Mesendoderm (in vitro differentiated cells): ENCODE measurements at places on chromosomes 11 and 22.

DNA sequence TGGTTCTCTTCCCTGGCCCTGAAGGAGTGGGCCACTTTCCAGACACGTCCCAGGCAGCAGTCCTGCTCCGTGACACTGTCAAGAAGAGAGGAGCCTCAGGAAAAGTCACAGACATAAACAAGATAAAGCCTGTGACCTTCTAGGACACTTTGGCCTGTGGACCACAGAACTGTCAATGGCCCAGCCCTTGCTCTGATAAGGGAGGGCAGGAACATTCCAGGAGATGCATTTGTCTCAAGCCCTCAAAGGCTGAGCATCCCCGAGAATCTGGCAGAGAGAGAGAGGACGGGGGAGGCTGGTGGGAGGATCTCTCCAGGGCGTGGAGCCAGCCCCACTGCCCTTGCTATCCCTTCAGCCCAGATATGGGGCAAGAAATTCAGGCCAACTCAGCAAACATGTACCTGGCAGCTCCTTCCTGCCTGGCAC lies 476.4 kb downstream of the INSC start:
- peak; percentile 32 for DNase-seq

- DNase-seq, result no peak
Measured at GRCh38 chr11:122791411-122791810, 46.9 kb upstream of the CRTAM start.

GRCh38 chr11:126751242-126751641 lies 249.3 kb downstream of the KIRREL3 start:
- no peak for DNase-seq

DNA sequence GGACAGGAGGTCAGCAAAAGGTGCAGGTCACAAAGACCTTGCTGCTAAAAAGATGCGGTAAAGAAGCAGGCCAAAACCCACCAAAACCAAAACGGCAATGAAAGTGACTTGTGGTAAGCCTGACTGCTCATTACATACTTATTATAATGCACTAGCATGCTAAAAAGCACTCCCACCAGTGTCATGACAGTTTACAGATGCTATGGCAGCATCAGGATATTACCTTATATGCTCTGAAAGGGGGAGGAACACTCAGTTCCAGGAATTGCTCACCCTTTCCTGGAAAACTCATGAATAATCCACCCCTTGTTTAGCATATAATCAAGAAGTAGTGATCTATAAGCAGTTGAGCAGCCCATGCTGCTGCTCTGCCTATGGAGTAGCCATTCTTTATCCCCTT lies 45.2 kb upstream of the SLC5A12 start:
- DNase-seq, result no peak

- DNase-seq, result peak; percentile 50
Measured at GRCh38 chr22:43186272-43187170, at the start of gene TTLL12. Gene TTLL12, minus strand, starts transcription at chr22:43187134. Its CDS starts 65 bp downstream, at chr22:43187069.

- no peak for DNase-seq
Measured at GRCh38 chr11:862081-862661, 19.5 kb downstream of the TSPAN4 start.

DNA sequence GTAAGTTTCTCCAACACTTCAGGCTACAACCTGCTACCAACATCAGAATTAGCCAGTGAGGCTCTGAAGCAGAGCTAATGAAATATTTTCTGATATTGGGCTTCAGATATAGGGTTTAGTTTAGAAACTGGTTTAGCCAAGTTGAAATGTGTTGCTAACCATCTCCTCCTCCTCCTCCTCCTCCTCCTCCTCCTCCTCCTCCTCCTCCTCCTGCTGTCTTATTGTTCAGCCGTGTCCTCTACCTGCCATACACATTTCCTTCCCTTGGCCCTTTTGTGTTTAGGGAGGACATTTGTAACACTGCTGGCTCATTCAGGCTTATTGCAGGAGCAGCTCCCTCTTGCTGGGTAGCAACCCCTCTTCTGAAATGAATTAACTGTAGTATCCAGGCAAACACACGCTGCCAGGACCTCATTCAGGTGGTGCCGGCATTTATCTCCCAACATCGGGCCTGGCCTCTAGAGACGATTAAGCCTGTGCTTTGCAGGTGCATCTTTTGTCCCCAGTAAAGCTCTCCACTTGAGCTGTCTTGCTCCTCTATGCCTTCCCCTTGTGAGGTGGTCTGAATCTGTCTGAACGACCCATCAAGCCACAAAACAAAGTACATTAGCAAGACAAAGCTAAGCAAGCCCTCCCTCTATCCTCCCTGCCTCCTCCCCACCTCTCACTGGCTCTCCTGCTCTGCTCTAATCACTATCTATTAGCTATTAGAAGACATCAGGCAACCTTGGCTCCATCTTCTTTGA lies 82.9 kb downstream of the KCNJ1 start:
- no peak for DNase-seq

DNA sequence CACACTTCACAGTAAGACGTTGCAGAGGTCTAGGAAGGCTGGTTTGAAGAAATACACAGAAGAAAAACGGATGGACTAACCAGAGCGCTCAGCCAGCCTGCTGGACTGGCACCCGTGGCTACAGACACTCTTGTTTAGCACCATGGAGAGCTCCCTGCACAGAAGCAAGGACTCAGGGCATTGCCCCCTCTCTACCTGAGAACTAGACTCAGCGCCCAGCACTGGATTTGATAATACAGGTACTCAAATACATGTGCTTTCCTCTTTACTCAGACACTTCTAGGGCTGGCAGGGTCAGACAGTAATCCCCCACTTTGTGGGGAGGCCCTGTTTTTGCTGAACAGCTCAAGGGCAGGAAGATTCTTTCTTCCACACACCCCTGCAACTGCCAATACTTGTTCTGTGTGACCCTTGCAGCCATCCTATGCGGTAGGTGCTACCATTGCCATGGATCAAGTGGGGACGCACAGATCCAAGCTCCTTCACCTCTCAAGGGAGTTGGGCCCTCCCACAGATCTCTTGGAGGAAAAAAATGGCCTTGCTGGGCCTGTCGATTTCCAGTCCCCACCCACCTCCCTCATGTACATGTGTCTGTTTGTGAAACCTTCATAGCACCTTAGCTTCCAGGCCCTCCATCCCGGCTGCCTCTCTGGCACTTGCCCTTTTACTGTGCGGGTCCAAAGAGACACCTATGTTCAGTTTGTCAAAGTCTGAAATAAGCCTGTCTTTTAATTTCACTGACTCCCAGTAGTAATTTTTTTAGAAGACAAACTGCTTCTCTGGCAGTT lies 5.1 kb upstream of the P2RX6 start:
- peak; percentile 68 for DNase-seq

DNA sequence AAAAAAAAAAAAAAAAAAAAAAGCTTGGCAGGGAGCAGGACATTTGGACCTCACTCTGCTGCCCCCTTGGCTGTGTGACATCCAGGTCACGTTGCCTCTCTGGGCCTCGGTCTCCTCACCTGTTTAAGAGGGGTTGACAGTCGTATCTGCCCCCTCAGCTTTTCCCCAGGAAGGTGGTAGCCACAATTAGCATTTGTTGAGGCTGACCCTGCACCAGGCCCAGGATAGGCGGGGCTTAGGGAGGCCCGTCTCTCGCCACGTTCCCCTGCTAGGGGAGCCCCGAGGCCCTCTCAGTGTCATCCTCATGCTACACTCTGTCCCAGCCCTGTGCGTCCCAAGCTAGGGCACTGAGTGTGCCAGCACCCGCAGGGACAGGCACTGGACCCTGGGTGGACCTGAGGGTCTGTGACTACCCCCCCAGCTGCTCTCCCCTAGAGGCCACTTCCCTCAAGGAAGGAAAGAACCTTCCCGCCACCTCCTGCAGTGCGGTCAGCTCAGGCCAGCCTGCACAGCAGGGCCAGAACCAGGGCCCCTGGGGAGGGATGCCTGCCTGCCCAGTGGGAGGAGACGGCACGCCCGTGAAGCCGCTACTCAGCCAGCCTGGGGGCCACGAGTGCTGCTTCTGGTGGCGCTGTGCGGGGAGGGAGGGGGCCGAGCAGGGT lies 38.5 kb upstream of the PPARA start:
- peak; percentile 48 for DNase-seq

- no peak for DNase-seq
Measured at GRCh38 chr22:37892566-37893335, 13.3 kb upstream of the MICALL1 start.

GRCh38 chr22:34427841-34428240 lies 507.6 kb upstream of the LARGE1 start:
- DNase-seq, result no peak

- DNase-seq, result no peak
Measured at GRCh38 chr11:76629853-76630599, 40.5 kb downstream of the LRRC32 start.

GRCh38 chr11:119659971-119660723 lies 68.9 kb downstream of the NECTIN1 start:
- DNase-seq, result no peak

DNA sequence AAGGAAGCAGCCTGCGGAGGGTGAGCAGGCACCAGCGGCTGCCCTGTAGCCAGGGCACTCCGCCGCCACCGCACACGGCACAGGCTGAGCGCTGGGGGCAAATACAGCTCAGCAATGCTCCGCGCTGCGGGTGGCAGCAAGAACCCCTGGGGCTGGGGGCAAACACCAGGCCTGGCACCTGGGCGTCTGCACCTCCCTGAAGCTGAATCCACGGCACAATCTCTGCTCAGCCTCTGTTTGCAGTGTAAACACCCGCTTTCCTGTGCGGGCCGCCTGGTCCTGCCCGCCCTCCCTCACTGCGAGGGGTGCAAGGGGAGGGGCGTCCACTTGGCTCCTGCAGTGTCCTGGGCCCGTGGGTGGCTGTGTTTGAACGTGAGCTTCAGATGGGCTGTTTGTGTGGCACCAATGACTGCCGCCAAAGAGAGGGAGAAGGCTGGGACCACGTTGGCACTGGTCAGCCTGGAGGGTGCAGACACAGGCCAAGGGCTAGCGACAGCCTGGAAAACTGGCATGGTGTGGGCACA lies 14.8 kb upstream of the MPPED1 start:
- DNase-seq, result no peak

DNA sequence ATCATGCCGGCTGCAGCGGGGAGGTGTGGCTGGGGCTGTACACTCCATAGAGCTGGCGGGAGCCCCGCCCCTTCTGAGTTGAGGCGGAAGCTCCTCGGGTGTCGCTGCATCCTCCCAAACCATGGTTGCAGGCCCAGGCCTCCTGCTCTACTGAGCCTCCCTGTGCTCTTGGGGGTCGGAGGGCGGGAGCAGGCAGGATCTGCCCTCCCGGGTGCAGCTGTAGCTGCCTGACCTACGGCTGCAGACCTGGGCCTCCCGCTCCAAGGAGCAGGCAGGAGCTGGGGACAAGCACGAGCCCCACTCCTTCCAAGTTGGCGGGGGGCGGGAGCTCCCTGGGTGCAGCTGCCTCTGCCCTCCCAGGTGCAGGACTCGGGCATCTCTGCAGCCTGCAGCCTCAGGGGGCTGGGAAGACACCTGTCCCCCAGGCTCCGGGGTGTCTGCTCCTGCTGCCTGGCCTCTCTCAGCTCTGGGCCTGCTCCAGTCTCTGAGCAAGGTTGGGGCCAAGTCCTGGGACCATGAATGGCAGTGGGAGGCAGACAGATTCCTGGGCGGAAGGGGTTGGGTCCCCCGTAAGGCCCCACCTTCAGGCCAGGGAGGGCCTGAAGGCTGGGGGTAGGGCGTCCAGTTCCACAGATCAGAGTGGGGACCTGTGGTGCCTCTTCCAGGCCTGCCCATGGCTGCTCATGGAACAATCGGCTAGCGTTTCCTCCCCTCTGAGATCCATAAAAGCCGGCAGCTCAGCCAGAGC lies 46.4 kb upstream of the SC5D start:
- no peak for DNase-seq

- no peak for DNase-seq
Measured at GRCh38 chr11:86933891-86934581, 21.2 kb downstream of the FZD4 start.

DNA sequence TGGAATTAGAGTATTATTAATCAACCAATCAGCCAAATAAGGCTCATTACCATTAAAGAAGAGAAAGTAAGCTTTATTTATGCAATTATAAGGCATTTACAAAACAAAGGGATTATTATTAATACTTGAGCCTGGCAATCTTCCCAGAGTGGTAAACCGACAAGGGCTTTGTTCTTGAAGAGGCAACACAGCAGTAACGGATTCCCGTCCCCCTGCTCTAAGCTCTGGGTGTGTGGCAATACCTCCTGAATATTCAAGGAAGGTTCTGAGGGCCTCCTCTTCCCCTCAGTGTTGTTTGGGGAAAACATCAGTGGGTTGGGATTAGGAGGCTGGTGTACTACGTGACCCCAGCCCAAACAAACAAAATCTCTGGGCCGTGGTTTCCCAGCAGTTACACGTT lies 176.5 kb downstream of the TENM4 start:
- DNase-seq, result no peak

DNA sequence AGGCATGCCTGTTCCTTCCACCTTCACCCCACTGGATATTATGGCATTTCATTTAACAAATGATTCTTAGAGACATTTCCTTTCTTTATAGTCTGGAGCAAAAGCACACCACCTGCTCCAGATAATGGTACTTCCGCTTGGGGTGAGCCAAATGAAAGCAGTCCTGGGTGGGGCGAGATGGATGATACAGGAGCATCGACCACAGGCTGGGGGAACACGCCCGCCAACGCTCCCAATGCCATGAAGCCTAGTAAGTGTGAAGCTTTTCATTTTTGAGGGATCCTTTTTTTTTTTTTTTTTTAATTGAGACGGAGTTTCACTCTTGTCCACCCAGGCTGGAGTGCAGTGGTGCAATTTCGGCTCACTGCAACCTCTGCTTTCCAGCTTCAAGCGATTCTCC lies 76.3 kb upstream of the ADSL start:
- no peak for DNase-seq

DNA sequence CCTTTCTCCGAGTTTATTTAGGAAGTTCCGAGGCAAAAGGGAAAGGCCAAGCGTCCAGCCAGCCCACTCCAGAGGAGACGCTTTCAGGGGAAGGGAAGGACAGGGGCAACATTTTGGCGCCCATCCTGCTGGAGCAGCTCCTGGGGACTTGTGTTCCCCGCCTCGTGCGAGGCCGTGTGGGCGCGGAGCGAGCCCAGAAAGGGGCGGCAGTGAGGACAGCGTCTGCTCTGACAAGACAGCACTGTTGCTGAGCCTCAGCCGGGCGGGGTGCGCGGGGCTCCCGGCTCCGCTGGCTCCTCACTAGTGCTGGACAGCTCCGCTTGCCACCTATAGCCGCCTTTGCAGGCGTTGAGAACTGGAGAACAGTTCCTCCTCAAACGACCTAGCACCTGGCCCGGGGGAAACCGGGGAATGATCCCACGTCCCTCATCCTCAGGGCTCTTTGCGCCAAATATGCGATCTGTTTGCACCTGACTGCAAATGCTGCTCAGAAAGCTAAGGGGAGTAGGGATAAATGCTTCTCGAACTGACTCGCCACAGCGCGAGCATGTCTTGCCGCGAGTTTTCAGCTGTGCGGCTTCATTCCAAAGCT lies 722 bp upstream of the GUCY1A2 start:
- DNase-seq, result peak; percentile 91

DNA sequence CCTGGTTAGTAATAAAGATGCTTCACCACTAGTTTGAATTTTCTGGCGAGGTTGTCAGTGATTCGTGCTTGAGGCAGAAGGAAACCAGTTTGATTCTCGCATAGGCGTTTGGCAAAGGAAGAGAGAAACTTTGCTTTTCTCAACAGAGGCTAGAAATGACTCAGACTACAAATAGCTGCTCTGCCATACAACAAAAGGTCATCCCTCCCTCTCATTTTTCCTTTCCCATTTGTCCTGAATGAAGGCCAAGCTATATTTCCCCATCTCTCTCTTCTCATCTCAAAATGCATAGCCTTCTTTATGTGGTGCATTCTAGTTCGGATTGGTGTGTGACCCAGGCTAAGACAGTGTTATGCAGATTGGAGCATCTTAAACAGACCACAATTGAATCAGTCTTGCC lies 741.4 kb downstream of the NTM start:
- DNase-seq, result peak; percentile 32

- no peak for DNase-seq
Measured at GRCh38 chr11:68735125-68735524, 16.2 kb downstream of the TESMIN start.
